Gastrocnemius medialis (tissue), 4 donors: ENCODE measurements at places on chromosomes 16 and 17. TPM values are rescaled to one million over a fixed set of nuclear protein-coding genes. Genes with fewer than 3 reads are reported as not detected.

CACNG4 gene
- total RNA-seq = not detected

- DNase-seq = no peak
- peak within 1 kb of the TSS; percentile 39 for H3K4me3 ChIP-seq
- no peak within 1 kb of the TSS for H3K27ac ChIP-seq
- H3K4me1 ChIP-seq = peaks cover 14% of the 10 kb centered on the region
- peaks cover 48% of the 10 kb centered on the region for H3K27me3 ChIP-seq
- H3K36me3 ChIP-seq = no peaks in the 10 kb centered on the region
Measured at GRCh38 chr17:30235386-30236296, at the start of gene SLC6A4. Gene SLC6A4, minus strand, starts transcription at chr17:30235697. Its CDS starts 13,739 bp downstream, at chr17:30221958.

VAT1L gene
- total RNA-seq = not detected

ZNF18 gene
- total RNA-seq = 4.7 TPM

GRCh38 chr17:74972973-74973328, 392 bp upstream of the HID1 start:
- H3K36me3 ChIP-seq = no peaks in the 10 kb centered on the region
- H3K27me3 ChIP-seq = peaks cover 28% of the 10 kb centered on the region
- no peak overlapping the region for H3K27ac ChIP-seq
- DNase-seq = no peak
- H3K4me1 ChIP-seq = peaks cover 7% of the 10 kb centered on the region

PYY gene
- not detected for total RNA-seq

- no peak overlapping the region for H3K27ac ChIP-seq
- peaks cover 24% of the 10 kb centered on the region for H3K4me1 ChIP-seq
- no peak for DNase-seq
Measured at GRCh38 chr16:48321317-48322036, 63.7 kb downstream of the SIAH1 start.

DNA sequence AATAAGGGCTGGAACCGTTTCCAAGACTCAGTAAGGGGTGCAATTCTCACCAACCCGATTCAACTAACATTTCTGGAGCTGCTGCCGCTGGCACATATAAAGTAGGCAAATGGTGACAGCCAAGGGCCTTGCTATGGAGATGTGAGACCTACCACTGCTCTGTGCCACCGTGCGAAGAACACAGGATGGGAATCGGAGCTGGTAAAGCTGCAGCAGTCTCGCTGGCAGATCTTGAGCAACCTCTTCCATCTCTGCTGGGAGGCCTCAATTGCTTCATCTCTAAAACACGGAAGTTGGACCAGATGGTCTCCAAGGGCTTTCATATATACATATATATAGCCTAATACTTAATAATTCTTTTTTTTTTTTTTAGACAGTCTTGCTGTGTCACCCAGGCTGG, 128.9 kb upstream of the RCVRN start:
- DNase-seq = peak; percentile 57
- no peak overlapping the region for H3K4me3 ChIP-seq
- H3K27me3 ChIP-seq = peaks cover 6% of the 10 kb centered on the region

GRCh38 chr16:89954462-89954861, 5.9 kb downstream of the DEF8 start:
- H3K4me1 ChIP-seq = peaks cover 5% of the 10 kb centered on the region
- H3K27me3 ChIP-seq = no peaks in the 10 kb centered on the region
- H3K4me3 ChIP-seq = no peak overlapping the region
- no peak overlapping the region for H3K27ac ChIP-seq

GRCh38 chr16:88907768-88908167, 41.3 kb upstream of the PABPN1L start:
- no peaks in the 10 kb centered on the region for H3K27me3 ChIP-seq
- no peak for DNase-seq
- H3K27ac ChIP-seq = peak overlapping the region; percentile 8
- peaks cover 11% of the 10 kb centered on the region for H3K4me1 ChIP-seq

- peaks cover 31% of the 10 kb centered on the region for H3K4me1 ChIP-seq
- H3K27ac ChIP-seq = no peak overlapping the region
- H3K4me3 ChIP-seq = no peak overlapping the region
- no peaks in the 10 kb centered on the region for H3K36me3 ChIP-seq
- H3K27me3 ChIP-seq = peaks cover 47% of the 10 kb centered on the region
Measured at GRCh38 chr17:81002409-81003361, 11.0 kb downstream of the CHMP6 start.

GRCh38 chr17:6756425-6757031, 682 bp downstream of the XAF1 start:
- DNase-seq = no peak
- H3K27me3 ChIP-seq = no peaks in the 10 kb centered on the region
- peak overlapping the region; percentile 58 for H3K4me3 ChIP-seq
- peak overlapping the region; percentile 80 for H3K27ac ChIP-seq

ZNF286A gene
- total RNA-seq = 3.3 TPM

DNA sequence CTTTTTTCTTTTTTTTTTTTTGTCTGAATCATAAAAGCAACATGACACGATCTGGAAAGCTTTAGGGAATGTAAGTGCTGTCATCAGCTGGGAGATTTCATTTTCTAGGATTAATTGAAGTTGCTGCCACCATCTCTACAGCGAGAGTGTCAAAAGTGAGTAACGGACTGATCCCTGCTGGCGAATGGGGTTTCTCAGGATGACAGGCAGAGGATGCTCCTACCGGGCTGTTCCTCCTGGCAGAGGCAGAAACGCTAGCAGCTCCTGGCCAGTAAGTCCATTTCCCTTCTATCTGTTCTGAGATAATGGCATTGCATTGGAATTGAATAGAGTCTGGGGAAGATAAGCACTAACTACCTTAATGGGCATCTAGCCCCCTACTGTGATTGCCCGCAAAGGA, 80.5 kb upstream of the KIFC3 start:
- no peaks in the 10 kb centered on the region for H3K36me3 ChIP-seq
- peaks cover 24% of the 10 kb centered on the region for H3K27me3 ChIP-seq
- DNase-seq = no peak

GRCh38 chr17:80263253-80264204, 2.9 kb downstream of the RNF213 start:
- peak overlapping the region; percentile 98 for H3K27ac ChIP-seq
- no peaks in the 10 kb centered on the region for H3K36me3 ChIP-seq
- peak; percentile 86 for DNase-seq
- peaks cover 24% of the 10 kb centered on the region for H3K4me1 ChIP-seq

DNA sequence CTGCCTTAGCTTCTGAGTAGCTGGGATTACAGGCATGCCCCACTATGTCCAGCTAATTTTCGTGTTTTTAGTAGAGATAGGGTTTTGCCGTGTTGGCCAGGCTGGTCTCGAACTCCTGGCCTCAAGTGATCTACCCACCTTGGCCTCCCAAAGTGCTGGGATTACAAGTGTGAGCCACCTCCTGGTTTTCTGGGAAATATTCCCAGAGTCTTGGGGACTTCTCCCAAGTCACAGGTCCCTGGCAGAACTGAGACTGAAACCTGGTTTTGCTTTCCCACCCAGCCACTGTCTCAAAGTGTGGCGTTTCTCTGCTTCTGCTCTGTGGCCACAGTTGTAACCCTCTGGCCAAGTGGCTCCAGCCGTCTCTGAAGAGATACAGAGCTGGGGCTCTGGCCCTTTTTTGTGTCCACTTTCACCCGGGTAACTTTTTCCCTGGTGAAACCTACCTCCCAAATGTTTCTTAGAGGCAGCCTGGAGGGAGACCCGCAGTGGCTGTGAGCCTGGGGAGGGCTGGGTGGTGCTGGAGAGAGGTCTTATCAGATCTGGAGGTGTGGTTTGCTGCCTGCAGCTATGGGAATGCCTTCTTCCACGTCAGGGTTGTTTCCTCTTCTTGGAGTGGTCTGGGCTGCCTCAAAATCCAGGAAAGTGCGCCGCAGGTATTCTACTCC, 5.1 kb downstream of the KSR1 start:
- no peaks in the 10 kb centered on the region for H3K36me3 ChIP-seq
- no peak overlapping the region for H3K27ac ChIP-seq
